CD8-positive, alpha-beta memory T cell (primary cell): ENCODE measurements at places on chromosomes 3 and 15. TPM values are rescaled to one million over a fixed set of nuclear protein-coding genes. Genes with fewer than 3 reads are reported as not detected.

The SCAMP5 gene
- total RNA-seq = 0.74 TPM

The DLEC1 gene
- 1.0 TPM for total RNA-seq

The MED12L gene
- total RNA-seq = 1.7 TPM

The TGM5 gene
- 0.18 TPM for total RNA-seq

DNA sequence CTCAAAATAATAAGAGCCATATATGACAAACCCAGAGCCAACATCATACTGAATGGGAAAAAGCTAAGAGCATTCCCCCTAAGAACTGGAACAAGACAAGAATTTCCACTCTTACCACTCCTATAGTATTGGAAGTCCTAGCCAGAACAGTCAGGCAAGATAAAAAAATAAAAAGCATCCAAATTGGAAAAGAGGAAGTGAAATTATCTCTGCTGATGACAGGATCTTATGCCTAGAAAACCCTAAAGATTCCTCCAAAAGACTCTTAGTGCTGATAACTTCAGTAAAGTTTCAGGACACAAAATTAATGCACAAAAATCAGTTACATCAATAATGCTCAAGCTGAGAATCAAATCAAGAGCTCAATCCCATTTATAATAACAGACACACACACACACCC, 45.9 kb upstream of the SLC2A2 start:
- H3K4me1 ChIP-seq = no peaks in the 10 kb centered on the region
- no peak overlapping the region for H3K4me3 ChIP-seq
- no peak overlapping the region for H3K27ac ChIP-seq
- DNase-seq = no peak
- peaks cover 31% of the 10 kb centered on the region for H3K36me3 ChIP-seq

GRCh38 chr3:116198087-116198486, 247.2 kb downstream of the LSAMP start:
- H3K4me3 ChIP-seq = no peak overlapping the region
- no peak for DNase-seq
- no peak overlapping the region for H3K27ac ChIP-seq
- H3K36me3 ChIP-seq = no peaks in the 10 kb centered on the region
- H3K4me1 ChIP-seq = no peaks in the 10 kb centered on the region

GRCh38 chr3:124553178-124553577, 177.1 kb upstream of the UMPS start:
- no peak overlapping the region for H3K4me3 ChIP-seq
- no peaks in the 10 kb centered on the region for H3K36me3 ChIP-seq
- H3K27ac ChIP-seq = no peak overlapping the region
- H3K27me3 ChIP-seq = no peaks in the 10 kb centered on the region

DNA sequence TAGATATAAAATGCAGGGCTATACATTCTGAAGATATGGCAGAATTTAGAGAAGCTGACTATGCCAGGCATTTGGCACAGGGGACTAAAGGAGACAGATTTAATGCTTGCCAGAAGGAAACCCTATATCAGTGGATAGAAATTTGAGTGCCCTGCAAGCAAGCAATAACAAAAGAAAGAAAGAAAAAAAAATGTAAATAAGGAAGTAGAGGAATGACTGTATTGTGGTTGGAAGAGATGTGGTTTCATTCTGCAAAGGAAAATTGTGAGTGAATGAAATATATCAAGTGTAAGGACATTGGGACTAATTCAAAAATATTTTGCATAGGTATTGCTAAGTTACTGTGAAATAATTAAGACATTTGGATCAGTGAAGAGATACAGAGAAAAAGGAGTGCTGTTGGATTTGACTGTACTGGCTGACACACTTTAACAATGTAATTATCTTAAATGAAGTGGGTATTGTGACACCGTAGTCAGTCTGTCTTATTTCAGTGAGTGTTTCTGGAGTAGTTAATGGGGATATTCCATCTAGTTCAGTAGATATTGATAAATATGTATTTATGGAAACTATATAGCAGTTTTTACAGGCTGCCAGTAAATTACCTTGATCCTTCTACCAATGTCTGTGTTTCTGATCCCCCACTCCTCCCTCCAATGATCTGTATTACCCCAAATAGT, 418.2 kb downstream of the CNTN4 start:
- no peaks in the 10 kb centered on the region for H3K4me1 ChIP-seq
- no peak overlapping the region for H3K27ac ChIP-seq
- no peaks in the 10 kb centered on the region for H3K27me3 ChIP-seq

- H3K4me1 ChIP-seq = peaks cover 11% of the 10 kb centered on the region
- H3K27me3 ChIP-seq = no peaks in the 10 kb centered on the region
- H3K36me3 ChIP-seq = no peaks in the 10 kb centered on the region
- H3K4me3 ChIP-seq = peak overlapping the region; percentile 78
Observed at GRCh38 chr3:172751175-172751704, 714 bp downstream of the ECT2 start.

GRCh38 chr3:5012367-5012766, 33.1 kb downstream of the BHLHE40 start:
- no peak overlapping the region for H3K4me3 ChIP-seq
- H3K36me3 ChIP-seq = no peaks in the 10 kb centered on the region
- H3K27me3 ChIP-seq = no peaks in the 10 kb centered on the region
- peaks cover 39% of the 10 kb centered on the region for H3K4me1 ChIP-seq
- peak overlapping the region; percentile 18 for H3K27ac ChIP-seq
- DNase-seq = no peak

- H3K36me3 ChIP-seq = no peaks in the 10 kb centered on the region
- no peak for DNase-seq
- no peak overlapping the region for H3K4me3 ChIP-seq
- H3K27me3 ChIP-seq = no peaks in the 10 kb centered on the region
Observed at GRCh38 chr15:49731187-49732099, 110.6 kb downstream of the DTWD1 start.

DNA sequence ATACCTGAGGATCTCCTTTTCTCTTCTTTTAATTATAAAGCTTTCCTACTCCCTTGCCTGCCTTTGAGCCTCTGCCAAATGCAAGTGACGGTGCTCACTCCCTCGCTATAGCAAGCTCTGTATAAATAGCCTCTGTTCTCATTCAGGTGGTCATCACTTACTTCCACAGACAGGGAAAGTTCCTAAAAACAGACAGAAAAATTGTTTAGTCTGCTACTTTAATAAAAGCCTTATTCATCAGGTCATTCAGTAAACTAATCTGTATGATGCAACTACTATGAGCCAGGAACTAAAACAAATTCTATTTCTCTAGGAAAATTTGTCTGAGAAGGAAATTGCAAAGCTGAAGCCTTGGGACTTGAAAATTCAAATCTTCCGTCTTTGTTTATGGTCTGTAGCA, 10.2 kb upstream of the DLG1 start:
- H3K36me3 ChIP-seq = no peaks in the 10 kb centered on the region
- no peak overlapping the region for H3K4me3 ChIP-seq
- H3K27ac ChIP-seq = no peak overlapping the region
- H3K27me3 ChIP-seq = peaks cover 5% of the 10 kb centered on the region
- DNase-seq = no peak

- H3K4me3 ChIP-seq = no peak overlapping the region
- no peak overlapping the region for H3K27ac ChIP-seq
- H3K27me3 ChIP-seq = peaks cover 3% of the 10 kb centered on the region
- H3K4me1 ChIP-seq = no peaks in the 10 kb centered on the region
Observed at GRCh38 chr15:69987492-69988489, 109.9 kb downstream of the TLE3 start.

DNA sequence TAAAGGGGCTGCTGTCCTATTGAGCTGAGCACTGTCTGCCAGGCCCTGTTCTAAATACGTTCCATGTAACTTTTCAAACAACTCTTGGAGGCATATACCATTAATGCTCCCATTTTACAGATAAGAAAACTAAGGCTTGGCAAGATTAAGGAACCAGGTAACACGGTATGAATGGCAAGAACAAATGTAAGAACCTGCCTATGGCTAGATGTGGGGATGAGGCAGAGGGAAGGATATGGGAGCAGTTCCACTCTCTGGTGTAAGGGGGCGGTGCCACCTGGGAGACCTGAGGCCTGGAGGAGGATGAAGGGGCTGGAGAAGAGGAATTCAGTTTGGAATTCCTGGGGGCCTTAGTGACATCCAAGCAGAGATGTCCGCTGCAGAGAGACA, 3.8 kb upstream of the LMAN1L start:
- no peaks in the 10 kb centered on the region for H3K27me3 ChIP-seq
- H3K4me3 ChIP-seq = no peak overlapping the region
- H3K36me3 ChIP-seq = no peaks in the 10 kb centered on the region
- peaks cover 16% of the 10 kb centered on the region for H3K4me1 ChIP-seq

DNA sequence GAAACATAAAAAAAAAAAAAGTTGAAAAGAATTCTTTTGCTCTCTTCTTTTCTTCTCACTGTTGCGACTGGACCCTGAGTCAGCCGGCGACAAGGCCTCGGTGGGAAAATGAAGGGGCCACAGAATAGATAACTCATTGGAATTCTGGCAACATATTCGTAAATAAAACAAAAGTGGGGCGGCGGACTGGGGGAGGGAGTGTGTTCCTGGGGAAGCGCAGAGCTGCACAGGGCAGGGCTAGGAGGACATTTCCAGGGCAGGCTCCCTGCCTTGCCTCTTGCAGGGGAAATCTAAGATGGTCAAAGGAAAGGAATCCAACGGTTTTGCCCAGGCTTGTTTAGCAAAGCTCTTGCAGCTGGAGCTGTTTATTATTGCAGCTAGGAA, 1042.8 kb upstream of the NR2F2 start:
- peaks cover 5% of the 10 kb centered on the region for H3K4me1 ChIP-seq
